ENCODE measurements at places on chromosomes 6 and 20.

DNA sequence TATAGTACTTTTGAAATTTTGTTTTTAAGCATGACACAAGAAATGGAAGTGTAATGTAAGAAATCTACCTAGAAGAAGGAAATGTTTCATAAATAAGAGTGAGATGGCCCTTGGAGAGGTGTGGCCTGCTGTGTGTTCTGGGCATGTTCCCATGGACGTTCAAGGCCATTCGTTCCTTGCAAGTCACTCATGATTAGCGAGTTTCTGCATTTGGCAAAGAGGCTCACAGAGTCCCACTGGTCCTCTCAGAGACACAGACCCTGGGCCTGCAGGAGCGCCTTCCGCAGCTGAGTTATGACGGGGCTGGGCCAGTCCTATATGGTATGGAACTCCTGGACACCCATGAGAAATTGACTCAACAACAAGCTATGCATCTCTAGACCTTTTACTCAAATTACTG is 7.2 kb downstream of the THBS2 start:
- DNase-seq, result no peak

DNA sequence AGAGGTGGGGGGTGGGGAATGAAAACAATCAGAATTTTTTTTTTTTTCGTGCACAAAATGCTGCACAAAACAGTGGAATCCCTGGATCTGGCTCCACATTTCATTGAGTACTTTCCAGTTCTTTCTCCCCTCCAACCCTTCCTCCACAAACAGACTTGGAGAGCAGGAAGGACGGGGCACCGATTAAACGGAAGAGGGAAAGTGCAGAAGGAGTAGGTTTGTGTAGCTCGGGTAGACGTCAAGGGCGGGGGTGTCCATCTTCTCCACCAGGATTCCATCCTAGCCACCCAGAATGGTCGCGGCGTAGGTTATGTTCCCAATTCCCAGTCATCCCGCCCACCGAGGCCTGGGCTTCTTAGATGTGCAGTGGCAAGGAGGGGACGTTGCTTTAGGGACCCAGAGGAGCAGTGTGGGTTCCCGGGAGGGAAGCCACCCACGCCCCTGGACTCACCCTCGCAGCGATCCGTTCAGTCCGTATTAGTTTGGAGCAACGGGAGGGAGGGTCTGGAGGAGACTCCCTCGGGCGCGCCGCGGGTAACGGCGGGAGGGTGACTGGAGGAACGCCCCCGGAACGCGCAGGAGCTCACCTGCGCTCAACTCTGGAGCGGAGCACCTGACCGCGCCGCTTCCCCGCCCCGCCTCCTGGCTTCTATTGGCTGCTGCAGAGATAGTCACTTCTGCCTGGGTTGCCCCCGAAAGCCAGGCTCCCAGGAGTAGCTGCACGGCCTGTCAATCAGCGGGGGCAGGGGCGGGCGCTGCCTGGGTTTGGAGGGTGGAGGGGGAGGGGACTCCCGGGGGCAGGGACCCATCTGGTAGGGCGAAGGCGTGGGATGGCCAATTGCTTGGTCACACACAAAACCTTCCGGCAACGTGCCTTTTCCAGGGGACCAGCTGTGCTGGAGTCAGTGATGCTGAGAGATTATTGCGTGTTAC is at the start of gene ENPP5:
Gene ENPP5, minus strand, starts transcription at position 624 of the 933 bp plus-strand sequence. CDS start 2,718 bp downstream, outside the sequence.
- peak; percentile 35 for DNase-seq

DNA sequence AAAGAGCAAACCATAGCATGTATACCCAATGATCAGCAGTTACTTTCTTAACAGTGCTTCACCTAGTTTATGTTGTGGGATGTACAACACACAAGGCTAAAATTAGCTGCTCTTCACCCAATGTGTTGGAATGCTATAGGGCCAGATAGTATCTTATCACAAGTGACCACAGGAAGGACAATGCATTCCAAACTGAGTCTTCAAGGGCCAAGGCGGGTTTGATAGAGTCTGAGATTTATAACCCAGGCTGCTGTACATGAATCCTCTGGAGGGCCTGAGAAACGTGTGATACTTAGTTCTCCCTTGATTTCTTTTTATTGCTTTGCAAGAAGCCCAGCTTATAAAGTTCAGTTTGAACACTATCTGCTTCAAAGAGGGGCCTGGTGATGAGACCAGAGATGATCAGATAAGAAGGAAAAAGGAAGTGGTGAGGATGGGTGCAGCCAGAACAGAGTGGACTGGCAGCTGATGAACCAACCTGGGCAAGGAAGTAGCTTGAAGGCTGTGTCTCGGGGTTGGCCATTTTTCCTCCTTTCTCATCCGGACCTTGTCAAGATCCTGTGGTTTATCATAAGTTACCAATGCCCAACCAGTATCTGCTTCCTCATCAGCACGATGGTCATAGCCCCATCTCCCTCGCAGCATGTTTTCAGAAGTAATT is 62.2 kb upstream of the BMP2 start:
- DNase-seq, result no peak

GRCh38 chr6:104227508-104227907 is 632.2 kb downstream of the HACE1 start:
- DNase-seq, result no peak

GRCh38 chr6:147643341-147644200 is 135.1 kb downstream of the SAMD5 start:
- DNase-seq, result no peak

DNA sequence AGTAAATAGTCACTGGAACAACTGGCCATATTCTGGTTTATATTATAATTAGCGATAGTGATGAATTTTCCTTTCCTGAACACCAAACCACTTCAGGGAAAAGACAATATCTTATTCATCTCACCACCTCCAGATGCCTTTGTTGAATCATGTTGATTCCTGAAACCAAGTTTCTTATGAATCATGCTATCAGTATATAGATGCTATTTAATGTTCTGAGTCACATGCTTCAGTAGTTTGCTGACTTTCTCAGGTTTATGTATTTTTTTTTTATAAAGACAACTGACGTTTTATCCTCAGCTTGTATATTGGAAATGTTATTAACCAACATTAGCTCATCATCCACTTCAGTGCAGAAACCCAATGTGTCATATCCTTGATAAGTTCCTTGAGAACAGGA is 710.2 kb upstream of the POU3F2 start:
- no peak for DNase-seq

GRCh38 chr6:15096894-15097837 is 148.7 kb upstream of the JARID2 start:
- no peak for DNase-seq

- DNase-seq, result no peak
These were observed 89.3 kb downstream of the CEP57L1 start for GRCh38 chr6:109184638-109185037.

GRCh38 chr20:62353289-62354030 is 13.7 kb downstream of the LAMA5 start:
- no peak for DNase-seq

- DNase-seq, result no peak
These were observed 213.6 kb upstream of the HTR1E start for GRCh38 chr6:86723729-86724128.

- no peak for DNase-seq
These were observed 38.0 kb downstream of the CDYL start for GRCh38 chr6:4814212-4814611.

DNA sequence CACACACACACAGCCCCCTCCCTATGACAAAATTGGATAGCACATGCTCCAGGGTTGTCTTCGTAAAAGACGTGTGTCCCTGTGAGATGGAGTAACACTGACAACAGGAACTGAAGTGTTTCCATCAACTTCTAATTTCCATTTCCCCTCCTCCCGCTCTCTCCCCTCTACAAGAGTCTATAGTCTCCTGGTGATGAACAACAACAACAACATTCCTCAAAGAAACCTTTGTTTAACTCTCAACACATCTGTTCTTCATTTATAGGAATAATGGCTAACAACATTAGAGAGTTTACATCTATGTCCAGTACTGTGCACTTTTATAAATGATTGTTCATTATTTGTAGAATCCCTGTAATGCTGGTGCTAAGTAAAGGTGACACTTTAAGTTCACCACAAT is 205.8 kb upstream of the SSTR4 start:
- no peak for DNase-seq

GRCh38 chr20:49501917-49502316 is 19.4 kb upstream of the KCNB1 start:
- no peak for DNase-seq

DNA sequence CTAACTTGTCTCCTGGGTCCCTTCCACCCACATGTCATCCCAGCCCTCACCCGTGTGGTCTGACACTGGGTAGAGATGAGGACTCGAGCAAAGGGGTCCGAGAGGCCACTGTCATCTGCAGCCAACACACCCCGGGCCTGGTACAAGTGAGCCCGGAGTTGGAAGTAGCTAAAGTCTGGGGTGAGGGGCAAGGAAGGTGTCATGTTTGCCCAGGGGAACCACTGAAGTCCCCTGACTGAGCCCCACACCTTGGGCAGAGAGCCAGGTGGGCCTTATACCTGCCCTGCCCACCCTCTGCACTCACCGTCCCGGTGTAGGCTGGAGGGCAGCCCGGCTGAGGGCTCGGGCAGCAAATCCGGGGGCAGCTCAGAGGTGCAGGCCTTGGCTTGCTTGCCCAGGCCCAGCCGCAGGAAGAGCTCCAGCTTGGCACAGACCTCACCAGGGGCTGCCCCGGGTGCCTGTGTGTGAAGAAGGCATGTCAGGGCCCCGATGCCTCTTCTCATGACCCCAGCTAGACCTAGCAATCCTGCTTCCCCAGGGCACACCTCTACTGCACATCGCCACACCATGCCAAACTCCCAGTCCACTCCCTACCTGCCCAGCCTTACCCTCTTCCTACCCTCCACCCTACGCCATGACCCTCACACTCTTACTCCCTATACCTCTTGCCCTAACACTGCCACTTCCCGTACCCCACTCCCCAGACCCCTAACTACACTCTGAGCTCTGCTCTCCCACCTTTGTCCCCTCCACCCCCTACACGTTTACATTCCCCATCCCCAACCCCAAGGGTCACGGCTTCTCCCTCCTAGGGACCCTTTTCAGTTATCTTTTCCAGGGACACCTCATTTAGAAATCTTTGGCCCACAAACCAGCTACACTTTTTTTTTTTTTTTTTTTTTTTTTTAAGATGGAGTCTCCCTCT is 31.7 kb upstream of the SPAG4 start:
- no peak for DNase-seq

DNA sequence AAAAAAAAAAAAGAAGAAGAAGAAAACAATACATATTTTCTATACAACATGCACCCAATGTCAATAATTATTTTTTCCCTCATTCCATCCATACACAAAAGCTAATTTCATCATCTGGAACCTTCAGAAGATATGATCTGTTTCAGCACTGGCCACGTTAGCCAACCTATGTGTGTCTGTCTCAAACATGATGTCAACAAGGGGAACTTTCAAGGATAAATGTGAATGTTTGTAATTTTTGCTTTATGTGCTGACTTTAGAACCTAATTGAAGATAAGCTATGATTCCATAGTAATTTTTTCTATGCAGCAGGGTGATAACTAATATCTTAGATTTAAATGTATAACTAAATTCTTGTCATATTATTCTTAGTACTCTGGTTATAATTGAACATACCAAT is 37.9 kb downstream of the IPCEF1 start:
- no peak for DNase-seq

- DNase-seq, result no peak
These were observed 39.1 kb downstream of the VSTM2L start for GRCh38 chr20:37941992-37942391.

- no peak for DNase-seq
These were observed 4.1 kb downstream of the SLC22A7 start for GRCh38 chr6:43302126-43302525.

DNA sequence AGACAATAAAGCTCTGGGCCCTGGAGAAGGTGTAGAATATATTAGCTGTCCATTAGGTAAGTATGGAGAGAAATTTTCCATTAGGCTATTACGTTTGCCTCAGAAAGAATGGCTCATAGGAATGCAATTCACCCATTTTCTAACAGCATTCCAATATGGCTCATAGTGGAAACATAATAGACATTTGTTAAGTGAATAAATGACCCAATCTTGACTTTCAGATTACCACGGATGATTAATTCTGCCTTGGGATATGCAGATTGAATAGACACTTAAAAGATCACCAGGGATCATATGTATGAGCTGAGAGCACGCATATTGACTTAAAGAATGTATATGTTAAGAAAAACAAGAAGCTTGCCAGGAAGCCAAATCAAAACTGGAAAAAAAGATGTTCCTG is 209.1 kb upstream of the CDYL start:
- DNase-seq, result no peak

- no peak for DNase-seq
These were observed 35.8 kb upstream of the MAS1 start for GRCh38 chr6:159854959-159855358.

- DNase-seq, result no peak
These were observed 303.7 kb downstream of the UTRN start for GRCh38 chr6:144588697-144589325.

GRCh38 chr6:159217595-159218275 is 48.5 kb downstream of the FNDC1 start:
- no peak for DNase-seq

- DNase-seq, result no peak
These were observed 21.2 kb downstream of the RAB22A start for GRCh38 chr20:58330687-58331086.

DNA sequence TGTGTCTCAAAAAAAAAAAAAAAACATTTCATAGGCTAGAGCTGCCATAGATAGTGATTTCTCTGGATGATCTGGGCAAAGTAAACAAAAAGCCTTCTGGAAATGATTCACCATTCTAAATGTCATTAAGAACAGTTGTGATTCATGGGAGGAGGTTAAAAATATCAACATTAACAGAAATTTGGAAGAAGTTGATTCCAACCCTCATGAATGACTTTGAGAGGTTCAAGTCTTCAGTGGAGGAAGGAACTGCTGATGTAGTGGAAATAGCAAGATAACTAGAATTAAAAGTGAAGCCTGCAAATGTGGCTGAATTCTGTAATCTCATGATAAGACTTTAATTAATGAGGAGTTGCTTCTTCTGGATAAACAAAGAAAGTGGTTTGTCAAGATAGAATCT is 26.8 kb upstream of the MMP24 start:
- DNase-seq, result no peak

- DNase-seq, result no peak
These were observed 150.2 kb downstream of the IMPG1 start for GRCh38 chr6:75922226-75922625.

GRCh38 chr6:73388433-73388799 is 6.2 kb upstream of the DDX43 start:
- no peak for DNase-seq

- DNase-seq, result no peak
These were observed 43.0 kb downstream of the HDDC2 start for GRCh38 chr6:125258651-125259353.

DNA sequence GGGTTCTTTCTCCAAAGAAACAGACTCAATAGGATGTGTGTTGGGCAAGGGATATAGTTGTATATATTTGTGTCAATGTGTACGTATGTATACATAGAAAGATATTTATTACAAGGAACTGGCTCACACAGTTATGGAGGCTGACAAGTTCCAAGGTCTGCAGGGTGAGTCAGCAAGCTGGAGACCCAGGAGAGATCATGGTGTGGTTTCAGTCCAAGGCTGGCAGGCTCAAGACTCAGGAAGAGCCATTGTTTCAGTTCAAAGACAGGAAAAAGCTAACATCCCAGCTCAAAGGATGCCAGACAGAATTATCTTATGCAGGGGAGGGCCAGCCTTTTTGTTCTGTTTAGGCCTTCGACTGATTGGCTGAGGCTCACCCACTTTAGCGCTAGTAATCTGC is 89.9 kb upstream of the RALGAPA2 start:
- DNase-seq, result no peak

- DNase-seq, result no peak
These were observed 289.5 kb upstream of the SGK1 start for GRCh38 chr6:134607411-134607810.

Measured in activated T-helper 1 cell treated with anti-CD3 and anti-CD28 coated beads, Interleukin-2, amount 50 U/mL, for 16 hours (primary cell).